C1 segment of cervical spinal cord (tissue), 14 donors: ENCODE measurements at places on chromosomes 6 and 20.

DNA sequence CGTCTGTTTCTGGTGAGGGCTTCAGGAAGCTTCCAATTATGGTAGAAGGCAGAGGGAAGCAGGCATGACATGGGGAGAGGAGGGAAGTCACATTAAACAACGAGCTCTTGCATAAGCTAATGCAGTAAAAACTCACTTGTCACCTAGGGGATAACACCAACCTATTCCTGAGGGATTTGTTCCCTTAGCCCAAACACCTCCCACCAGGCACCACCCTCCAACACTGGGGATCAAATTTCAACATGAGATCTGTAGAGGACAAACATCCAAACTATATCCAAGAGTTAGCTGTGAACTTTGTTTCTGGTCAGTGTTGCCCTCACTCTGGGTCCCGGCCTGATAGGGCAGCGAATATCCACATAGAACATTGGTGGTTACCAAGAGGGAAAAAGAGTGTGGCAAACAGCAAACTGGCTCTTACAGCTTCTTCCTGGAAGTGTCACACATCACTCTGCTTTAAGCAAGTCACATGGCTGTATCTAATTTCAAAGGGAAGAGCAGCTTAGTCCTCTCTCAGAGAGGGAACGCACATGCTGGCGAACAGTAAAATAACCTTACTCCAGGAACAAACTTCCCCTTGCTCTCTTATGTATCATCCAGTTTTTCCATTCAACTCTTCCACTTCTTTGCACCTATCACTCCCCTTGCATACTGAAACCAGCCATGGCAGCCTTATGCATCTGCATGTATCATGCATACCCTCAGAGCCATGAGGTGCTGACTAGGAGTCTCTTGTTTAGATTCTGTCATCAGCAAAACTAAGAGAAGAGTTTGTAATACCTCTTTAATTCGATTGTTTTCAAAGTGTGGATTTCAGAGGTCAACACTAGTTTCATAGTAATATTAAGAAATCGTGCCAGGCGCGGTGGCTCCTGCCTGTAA lies 4.8 kb upstream of the MOCS1 start:
- no peak for DNase-seq

GRCh38 chr6:2492686-2493523 lies 247.5 kb upstream of the GMDS start:
- DNase-seq = no peak

GRCh38 chr6:49531774-49532569 lies 18.5 kb upstream of the C6orf141 start:
- no peak for DNase-seq

DNA sequence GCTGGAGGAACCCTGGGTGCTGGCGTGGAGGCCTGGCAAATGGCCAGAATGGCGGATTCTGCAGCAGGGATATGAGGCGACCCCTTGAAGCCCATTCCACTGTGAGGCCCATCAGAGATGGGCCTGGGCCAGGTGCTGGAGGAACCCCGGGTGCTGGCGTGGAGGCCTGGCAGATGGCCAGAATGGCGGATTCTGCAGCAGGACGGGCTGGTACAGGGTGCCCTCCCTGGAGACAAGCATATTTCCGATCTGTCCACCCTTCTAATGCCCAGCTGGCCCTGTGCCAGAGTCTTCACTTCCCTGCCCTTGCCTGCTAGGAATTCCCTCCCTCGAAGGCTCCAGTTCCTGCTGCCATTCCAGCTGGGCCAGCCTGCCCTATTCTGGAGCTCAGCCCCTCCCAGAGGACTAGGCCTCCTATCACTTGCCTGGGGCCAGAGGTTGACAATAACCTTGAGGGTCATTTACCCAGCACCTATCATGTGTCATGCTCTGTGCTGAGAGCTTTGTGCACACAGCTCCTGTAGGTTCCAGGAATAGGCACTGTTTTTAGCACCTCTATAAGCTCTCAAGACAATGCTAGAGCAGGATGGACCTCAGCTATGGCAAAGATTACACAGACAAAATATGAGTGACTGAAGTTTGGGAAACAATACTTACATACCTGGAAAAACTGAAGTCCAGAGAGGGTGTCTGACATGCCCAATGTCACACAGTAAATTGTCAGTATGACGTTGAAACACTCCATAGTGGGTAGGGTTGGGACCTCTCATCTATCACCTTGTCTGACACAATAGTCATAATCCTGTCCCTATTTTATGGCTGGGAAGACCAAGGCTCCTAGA lies 21.4 kb downstream of the SUN5 start:
- no peak for DNase-seq

DNA sequence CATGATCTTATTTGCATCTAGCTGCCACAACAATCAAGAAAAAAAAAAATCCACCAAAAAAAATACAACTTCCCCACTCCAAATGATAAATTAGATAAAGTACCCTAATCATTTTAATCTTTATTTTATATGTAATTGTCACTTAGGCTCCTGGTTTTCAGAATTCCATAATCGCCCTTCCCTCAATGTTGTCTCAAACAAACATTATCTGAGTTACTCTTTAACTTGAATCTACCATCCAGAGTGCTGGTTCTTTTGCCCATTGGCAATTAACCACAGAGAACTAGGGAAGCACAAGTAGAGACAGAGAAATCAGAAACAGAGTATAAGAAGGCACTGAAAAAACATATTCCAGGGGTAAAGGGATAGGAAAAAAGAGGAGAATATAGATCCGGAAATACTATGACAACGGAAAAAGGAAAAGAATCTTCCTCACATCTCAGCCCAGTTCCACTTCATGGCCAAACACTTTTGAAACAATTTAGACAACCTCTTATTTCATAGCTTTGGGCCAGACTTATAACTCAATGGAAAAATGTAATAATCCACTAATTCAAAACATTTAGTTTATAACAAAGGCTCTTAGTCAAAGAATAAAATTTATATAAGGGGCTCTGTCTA lies 861 bp upstream of the NHSL1 start:
- no peak for DNase-seq

DNA sequence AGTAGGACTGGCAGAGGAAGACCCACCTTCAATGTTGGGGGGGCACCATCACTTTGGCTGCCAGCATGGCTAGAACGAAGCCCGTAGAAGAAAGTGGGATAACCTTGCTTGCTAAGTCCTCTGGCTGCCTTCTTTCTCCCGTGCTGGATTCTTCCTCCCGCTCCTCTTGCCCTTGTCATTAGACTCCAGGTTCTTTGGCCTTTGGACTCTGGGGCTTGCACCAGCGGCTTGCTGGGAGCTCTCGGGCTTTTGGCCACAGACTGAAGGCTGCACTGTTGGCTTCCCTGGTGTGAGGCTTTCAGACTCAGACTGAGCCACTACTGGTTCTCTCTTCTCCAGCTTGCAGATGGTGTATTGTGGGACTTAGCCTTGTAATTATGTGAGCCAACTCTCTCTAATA lies 28.2 kb downstream of the GSTA2 start:
- no peak for DNase-seq

DNA sequence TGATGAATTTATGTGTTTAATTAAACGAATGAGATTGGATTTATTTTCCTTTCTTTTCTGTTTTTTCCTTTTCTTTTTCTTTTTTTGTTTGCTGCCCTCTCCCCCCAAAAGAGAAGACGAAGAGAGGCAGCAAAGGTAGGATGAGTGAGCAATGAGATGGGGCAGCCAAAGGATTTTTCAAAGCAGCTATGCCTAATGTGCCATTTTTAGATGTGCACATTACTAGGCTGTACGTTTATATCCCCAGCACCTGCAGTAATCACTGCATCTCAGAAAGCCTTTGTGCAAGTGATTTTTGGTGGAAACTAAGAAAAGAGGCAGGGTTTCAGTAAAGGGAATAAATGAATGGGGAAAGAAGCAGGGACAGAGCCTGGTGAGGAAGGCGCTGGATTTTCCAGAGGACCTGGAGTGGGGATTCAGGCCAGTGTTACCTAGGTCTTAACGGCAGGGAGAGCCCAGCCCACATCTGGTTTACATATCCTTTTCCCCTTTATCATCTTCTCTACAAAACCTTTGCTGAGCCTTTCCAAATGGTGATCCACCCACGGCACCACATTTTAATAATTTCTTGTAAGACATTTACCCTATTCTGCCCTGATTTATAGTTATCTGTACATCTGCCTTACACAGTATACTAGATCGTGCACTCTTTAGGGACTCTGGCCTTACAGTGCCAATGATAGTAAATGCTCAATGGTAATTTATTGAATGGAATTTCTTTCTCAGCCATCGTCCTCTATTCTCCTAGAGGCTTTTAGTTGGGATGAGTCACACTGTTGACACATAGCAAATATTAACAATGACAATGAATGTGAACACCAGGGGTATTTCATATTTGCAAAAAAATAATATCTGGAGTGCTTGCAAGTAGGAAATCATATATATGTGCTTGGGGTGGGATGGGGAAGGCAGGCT lies 38.3 kb upstream of the ATXN1 start:
- DNase-seq = no peak

DNA sequence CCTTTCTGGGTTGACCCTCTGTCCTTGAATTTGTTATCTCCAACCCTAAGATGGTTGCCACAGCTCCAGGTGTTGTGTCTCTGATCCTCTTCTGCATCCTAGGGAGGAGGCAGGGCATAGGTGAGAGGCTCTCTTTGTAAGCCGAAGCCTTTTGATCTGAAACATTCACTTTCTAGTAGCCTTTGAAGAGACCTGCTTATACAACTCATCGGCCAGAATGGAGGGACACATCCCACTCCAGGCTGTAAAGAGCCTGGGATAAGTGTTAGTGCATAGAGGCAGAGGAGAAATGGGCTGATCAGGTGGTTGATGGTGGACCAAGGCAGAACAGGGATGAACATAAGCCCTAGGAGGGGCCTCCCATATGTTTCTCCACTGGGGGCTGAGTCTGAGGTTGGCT lies 137.1 kb upstream of the KCNG1 start:
- DNase-seq = no peak

DNA sequence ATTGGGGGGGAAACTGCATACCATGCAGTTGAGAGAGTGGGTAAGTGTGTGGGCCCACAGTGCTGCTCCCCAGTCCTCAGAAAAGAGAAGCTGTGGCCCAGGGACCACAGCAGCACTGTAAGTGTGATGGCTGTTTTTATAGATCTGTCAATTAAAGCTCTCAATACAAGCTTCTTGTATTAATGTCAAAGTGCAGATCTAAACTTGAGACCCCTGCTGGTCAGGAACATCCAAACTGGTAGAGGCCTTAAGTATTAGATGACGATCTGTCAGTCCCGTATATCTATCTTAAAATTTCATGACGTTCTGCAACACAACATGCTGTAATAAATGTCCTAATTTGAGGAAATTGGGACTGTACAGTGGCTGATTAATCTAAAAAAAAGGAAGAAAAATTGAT lies 74.8 kb downstream of the TULP4 start:
- DNase-seq = no peak

- DNase-seq = no peak
Measured at GRCh38 chr6:3456395-3456897, 404 bp downstream of the SLC22A23 start.

- no peak for DNase-seq
Measured at GRCh38 chr20:58374906-58375758, 13.9 kb upstream of the VAPB start.

DNA sequence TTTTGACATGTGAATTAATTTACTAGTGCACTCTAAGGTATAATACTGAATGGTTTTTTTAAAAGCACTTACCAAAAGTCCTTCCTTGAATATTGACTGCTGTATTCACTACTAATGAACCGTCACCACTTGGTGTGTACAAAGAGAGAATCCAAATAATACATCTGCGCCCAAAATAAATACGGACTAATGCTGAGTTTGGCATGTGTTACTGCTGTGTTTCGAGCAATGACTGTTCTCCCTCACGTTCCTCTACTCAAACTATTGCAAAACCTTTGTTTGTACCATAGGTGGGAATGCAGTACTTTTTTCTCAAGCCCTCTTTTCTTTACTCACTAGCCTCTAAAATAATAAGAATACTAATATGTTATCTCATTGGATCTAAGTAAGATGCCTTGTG lies 305.5 kb downstream of the QKI start:
- no peak for DNase-seq

DNA sequence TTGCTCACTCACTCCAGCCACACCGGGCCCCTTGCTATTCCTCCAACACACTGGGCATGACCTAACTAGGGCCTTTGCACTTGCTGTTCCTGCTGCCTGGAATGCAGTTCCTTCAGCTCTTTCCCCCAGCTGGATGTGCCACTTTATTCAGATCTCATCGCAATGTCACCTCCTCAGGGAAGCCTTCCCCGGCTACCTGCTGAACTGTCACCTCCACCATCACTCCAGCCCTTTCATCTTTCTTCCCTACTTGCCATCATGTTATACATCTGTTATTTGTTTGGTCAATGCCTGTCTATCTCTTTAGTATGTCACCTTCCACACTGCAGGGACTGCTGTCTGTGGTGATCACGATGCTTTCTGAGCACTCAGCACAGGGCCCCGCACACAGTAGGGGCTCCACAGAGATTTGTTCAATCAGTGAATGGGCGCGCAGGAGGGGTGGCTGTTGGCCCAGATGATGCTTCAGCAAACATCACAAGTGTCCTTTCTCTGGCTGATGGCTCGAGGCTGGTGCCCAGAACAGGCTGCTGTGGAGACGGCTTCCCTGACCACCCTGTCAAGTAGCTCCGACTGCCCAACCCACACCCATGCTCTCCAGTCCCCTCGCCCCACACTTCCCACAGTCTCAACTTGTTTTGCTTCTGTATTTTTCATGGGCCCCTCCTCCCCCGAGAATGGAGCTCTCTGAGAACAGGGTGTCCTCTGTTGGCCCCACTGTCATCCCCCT lies 31.8 kb downstream of the CEBPB start:
- no peak for DNase-seq

- no peak for DNase-seq
Measured at GRCh38 chr6:16471222-16471909, 233.0 kb downstream of the GMPR start.

GRCh38 chr20:59462249-59462648 lies 142.1 kb upstream of the PHACTR3 start:
- DNase-seq = no peak

GRCh38 chr6:97312241-97312640 lies 29.2 kb upstream of the MMS22L start:
- no peak for DNase-seq

DNA sequence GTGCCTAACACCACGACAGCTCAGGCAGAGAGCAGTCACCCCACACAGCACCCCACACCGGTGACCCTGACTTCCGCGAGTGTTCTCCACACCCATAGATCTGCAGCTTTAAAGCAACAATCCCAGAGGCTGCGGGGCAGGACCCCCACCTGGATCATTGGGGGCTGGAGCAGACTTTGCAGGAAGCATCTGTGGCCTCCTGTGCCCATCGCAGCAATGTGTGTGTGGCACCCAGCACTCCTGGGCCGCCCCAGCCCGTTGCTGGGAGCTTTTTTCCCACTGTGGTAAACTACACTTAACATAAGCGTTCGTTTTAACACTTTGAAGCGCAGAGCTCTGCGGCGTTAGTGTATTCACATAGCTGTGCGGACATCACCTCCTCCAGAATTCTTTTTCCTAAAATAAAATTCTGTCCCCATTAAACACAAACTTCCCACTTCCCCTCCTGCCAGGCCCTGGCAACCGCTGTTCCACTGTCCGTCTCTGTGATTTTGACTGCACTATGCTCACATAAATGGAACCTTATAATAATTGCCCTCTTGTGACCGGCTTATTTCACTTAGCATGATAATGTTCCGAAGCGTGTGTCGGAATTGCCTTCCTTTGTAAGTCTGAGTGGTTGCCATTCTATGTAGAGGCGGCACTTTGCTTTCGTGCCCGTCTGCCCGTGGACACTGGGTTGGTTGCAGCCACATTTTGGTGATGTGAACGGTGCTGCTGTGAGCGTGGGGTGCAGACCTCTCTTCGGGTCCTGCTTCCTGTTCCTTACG lies 382.5 kb downstream of the CDH4 start:
- DNase-seq = no peak
